T-helper 1 cell (primary cell): ENCODE measurements at places on chromosomes 2 and 18.
A peak's percentile ranks its signal among the peaks of the same experiment; 100 is the strongest.

GRCh38 chr2:112614201-112614840 is 29.9 kb downstream of the CHCHD5 start:
- no peak for DNase-seq

GRCh38 chr2:47891369-47892337 is 14.6 kb downstream of the FBXO11 start:
- no peak for DNase-seq

- DNase-seq = no peak
These were observed 16.7 kb downstream of the IL1R2 start for GRCh38 chr2:102008490-102008889.

GRCh38 chr2:238869-239268 is 25.0 kb downstream of the SH3YL1 start:
- DNase-seq = no peak

DNA sequence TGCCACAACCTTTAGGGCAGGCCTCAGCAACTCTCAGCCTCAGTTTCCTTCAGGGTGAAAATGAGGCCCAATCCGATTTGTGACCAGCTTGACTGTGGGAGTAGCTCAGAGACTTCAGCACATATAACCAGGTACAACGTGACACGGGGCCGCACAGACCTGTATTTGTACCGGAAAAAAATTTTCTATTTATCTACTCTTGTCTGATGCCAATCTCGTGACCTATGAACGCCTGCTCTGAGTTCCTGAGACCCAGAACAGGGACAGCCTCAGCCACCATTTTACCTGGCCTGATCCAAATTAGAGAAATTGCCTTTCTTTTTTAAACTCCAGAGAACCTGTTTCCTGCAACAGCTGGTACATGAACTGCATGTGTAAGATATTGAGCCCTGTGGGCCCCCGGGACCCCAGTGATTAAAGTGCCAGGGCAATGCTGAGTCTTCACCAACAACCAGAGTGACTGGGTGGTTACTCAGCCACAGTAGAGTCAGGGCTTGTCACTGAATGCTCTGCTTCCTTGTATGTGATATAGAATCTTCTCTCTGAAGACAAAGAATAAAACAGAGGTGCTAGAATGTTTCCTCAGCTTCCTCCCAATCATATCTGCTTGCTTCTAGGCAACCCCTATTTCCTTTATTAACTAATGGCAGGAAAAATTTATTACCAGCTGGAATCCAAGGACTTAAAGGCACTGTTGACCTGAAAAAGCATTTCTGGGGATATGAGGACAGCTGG is 47.8 kb upstream of the FZD7 start:
- no peak for DNase-seq

DNA sequence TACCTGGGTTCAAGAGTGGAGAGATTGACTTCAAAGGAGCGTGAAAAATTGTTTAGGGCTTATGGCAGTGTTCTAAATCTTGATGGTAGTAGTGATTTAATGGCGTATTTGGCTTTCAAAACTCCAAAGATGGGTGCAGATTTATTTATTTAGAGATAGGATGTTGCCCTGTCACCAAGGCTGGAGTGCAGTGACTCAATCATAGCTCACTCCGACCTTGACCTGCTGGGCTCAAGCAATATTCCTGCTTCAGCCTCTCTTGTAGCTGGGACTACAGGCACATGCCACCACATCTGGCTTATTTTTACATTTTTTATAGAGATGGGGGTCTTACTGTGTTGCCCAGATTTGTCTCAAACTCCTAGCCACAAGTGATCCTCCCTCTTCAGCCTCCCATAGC is 52.5 kb downstream of the FAM117B start:
- no peak for DNase-seq

GRCh38 chr2:198873503-198874471 is 584.0 kb downstream of the SATB2 start:
- no peak for DNase-seq

DNA sequence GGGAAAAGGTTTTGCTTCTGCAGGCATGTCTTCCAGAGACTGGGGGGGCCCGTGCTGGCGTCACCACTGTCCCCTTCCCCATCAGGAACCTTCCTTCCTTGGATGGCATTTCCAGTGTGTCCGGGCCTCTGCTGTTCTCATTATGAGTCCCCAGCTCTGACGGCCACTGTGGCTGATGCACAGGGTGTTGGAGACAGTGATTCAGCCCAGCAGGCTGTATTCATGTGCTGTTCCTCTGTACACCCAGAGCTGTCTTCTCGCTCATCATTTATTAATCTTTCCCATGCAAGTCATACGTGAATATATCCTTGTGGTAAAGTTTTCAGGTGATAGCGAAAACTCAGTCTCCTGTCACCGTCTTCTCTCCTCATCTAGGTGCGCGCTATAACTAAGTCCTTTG is 57.7 kb downstream of the ASAP2 start:
- DNase-seq = no peak

DNA sequence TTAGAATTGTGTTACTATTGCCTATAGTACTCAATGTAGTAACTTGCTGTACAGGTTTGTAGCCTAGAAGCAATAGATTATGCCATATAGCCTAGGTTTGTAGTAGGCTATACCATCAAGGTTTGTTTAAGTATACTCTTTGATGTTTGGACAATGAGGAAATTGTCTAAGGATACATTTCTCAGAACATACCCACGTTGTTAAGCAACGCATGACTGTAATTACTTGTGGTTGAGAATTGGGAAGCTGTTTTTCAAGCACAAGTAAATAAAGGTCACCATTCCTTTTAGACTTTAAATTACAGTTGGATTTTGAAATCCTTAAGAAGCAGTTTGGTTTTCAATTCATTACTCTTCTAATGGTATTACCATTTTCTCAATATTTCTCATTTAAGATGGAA is 89.8 kb upstream of the KCNH7 start:
- DNase-seq = no peak

DNA sequence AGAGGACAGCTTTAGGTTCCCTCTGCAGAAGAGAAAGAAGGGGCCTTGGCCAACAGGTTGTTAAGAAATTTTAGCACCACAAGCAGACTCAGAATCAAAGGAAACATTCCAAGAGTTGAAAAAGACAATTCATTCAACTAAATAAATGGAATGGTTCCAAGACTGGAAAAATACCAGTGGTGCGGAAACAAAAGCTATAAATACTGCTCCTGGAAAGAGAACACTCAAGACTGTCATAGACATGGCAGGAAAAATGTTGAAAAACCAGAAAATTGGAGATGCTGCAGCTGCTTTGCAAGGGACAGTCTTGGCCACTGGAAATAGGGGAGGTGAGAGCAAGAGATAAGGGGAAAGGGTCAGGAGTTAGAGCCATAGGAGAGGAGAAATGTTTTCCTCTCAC is 312.7 kb upstream of the CYRIA start:
- no peak for DNase-seq

DNA sequence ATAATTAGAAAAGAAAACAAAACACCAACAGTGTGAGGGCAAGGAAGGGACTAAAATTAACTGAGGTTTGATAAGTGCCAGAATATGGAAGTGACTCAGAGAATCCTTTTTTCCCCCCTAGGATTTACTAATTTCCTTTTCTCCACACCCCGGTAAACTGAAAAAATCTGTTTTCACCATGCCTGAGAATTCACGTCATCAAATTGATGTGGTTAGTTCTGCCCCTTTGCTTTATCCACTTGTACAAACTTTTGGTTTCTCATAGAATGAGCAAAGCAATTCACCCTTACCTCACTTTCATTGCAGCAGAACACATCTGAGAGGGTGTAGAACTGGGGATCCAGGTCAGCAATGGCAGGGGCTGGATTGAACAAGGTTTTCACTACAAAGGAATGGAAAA is 57.8 kb downstream of the RBKS start:
- no peak for DNase-seq

GRCh38 chr2:223976635-223977226 is 19.5 kb downstream of the MRPL44 start:
- DNase-seq = no peak

GRCh38 chr2:43224131-43224570 is 2.3 kb downstream of the ZFP36L2 start:
- DNase-seq = peak; percentile 32

GRCh38 chr2:205755923-205756322 is 73.6 kb downstream of the NRP2 start:
- DNase-seq = no peak

DNA sequence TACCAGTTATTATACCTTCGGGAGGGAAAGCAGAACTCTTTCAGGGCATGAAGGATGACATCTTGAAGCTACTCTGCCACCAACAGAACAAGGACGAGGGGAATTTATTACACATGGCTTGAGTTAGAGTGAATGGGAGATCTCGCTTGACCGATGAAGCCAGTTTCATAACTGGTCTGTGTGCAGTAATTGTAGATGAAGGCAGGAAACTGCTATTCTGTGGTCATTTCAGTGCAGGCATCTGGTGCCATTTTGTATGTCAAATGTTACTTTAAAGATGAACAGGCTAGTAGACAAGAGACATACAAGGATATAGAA is 20.5 kb downstream of the GREB1 start:
- no peak for DNase-seq

- peak; percentile 39 for DNase-seq
These were observed 21.6 kb upstream of the SLC20A1 start for GRCh38 chr2:112623913-112624777.

DNA sequence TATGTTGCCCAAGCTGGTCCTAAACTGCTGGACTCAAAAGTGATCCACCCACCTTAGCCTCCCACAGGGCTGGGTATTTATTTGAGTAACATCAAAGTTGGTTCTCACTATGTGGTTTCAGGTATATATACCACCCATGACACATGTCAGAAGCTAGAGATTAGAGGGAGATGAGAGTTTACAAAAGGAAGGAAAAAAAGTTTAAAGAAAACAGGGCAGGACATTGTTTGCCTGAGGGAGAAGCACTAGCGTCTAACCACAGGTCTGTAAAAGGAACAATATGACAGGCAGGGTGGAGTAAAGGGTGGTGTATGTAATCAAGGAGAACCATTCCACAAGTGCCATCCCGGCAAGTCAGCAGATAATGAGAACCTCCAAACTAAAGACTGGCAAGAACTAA is 8.5 kb downstream of the CEP76 start:
- DNase-seq = no peak

GRCh38 chr2:44335806-44336538 is 25.3 kb downstream of the PREPL start:
- no peak for DNase-seq

DNA sequence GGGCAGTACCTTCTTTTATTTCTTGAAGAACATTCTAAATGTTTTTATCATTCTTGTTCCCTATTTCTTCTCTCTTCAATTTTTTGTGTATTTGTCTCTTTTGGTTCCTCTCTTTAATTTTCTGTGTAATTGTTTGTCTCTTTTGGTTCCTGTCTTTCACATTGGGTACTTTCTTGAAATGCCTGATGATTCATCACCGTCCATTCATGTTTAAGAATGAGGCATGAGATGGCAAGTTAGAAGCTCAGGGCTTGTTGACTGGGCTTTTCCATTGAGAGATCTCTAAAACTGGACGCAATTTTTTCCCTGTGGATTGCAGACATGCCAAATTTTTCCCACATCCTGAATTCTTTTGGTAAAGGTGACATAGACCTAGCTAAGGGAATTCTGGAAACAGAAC is 33.7 kb upstream of the IL1R2 start:
- no peak for DNase-seq

DNA sequence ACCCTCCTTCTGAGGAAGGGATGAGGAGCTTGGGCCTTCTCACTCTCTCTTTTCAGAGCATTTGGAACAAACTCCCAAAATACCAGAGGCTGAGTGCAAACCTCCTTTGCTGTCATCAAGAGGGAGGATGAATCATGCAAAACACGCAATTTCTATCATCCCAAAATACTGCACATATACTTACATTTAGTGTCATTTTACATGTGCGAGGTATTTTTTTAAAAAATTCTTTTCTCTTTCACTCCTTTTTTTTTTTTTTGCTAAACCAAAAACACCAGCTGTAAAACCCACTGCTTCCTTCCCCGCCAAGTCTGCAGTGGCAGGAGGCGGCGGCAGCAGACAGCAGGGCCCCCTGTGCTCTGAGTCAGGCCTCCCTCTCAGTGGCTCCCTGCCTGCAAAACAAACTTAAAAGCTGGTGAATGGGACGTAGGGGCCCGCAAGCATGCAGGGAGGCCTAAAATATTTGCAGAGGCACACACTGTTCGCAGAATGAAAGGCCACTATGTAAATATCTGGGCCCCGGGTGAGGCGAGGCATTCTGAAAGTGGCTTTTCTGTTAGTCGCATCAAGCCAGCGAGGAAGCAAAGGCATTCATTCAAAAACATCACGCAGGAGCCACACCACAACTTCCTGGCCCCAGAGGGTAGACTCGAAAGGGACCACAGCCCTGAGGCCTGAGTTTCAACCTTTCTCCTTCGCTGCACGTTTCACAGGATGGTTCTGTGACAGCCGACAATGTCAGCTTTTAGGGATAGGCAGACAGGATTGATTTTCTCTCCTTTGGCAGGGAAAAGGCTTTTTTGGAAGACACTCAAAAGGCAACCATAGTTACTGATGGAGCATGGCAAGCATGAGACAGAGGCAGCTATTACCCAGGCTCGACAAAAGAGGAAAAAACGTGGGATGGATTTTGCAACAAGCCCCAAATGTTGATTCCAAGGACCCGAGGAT is 73.4 kb downstream of the ACTR2 start:
- DNase-seq = peak; percentile 35

DNA sequence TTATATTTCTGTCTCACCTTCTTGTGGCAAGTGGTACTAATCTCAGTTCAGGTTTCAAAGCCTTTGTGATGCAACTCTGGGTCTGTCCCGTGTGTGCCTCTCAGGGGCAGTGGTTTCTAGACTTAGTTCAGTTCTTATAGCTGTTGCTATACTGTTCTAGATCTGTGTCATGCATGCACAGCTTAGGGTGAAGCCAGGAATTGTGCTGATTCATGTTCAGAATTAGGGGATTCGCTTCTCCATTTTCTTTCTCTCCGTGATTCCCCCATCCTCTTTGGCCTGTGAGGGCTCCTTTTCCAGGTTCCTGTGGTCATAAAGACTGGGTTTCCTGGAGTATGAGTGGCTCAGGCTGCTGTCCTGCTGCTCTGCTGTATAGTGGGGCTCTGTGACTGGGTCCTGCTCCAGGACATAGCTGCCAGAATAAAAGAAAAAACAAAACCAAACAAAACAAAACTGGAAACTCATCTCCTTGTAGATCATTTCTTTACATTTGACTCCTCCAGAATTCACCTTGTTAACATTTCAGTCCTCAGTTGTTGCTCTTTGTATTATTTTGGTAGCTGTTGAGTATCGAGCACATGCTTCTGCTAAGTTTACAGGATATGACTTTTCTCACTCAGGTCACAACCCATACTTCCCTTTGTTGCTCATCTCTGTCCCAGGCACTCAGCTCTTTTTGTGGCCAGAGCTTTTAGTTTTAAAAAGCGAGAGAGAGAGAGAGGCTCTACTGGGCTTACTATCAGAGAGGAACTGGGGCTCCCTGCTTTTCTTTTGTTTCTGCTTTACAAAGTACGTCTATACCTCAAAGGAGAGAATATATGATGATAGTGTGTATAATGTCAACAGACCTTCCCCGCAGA is 34.2 kb downstream of the CERS6 start:
- DNase-seq = no peak
